Activated naive CD4-positive, alpha-beta T cell treated with anti-CD3 and anti-CD28 coated beads, Interleukin-2, amount 10 ng/mL, durations not matched to agents 7 days and 5 days (primary cell): ENCODE measurements at places on chromosomes 16 and 17.
A peak's percentile ranks its signal among the peaks of the same experiment; 100 is the strongest.

DNA sequence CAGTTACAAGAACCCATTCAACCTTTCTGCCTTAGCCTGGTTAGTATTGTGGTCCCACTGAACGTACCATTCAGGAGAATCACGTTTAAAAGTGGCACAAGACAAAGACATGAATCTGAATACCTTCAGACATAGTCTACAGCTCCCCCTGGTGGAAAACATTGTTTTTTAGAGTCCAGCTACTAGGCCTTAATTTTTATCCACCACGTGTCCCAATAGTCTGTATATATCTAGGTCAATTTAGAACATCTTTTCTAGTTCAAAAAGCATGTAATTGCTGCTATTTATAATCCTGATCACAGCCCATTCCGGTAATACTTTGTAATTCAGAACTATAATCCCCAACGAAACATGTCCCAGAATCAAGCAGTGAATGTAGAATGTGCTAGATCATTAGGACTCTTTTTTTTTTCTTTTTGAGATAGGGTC lies 13.7 kb upstream of the GUCY2D start:
- peak; percentile 62 for DNase-seq

GRCh38 chr16:4696172-4696904 lies 3.0 kb downstream of the NUDT16L1 start:
- DNase-seq: no peak

GRCh38 chr16:7440886-7441400 lies 108.3 kb downstream of the RBFOX1 start:
- no peak for DNase-seq

- peak; percentile 55 for DNase-seq
Observed at GRCh38 chr17:80146121-80147034, 550 bp downstream of the EIF4A3 start.

GRCh38 chr17:35915153-35915964 lies 15.2 kb downstream of the RDM1 start:
- no peak for DNase-seq

- no peak for DNase-seq
Observed at GRCh38 chr16:82830944-82831343, 204.2 kb downstream of the CDH13 start.

DNA sequence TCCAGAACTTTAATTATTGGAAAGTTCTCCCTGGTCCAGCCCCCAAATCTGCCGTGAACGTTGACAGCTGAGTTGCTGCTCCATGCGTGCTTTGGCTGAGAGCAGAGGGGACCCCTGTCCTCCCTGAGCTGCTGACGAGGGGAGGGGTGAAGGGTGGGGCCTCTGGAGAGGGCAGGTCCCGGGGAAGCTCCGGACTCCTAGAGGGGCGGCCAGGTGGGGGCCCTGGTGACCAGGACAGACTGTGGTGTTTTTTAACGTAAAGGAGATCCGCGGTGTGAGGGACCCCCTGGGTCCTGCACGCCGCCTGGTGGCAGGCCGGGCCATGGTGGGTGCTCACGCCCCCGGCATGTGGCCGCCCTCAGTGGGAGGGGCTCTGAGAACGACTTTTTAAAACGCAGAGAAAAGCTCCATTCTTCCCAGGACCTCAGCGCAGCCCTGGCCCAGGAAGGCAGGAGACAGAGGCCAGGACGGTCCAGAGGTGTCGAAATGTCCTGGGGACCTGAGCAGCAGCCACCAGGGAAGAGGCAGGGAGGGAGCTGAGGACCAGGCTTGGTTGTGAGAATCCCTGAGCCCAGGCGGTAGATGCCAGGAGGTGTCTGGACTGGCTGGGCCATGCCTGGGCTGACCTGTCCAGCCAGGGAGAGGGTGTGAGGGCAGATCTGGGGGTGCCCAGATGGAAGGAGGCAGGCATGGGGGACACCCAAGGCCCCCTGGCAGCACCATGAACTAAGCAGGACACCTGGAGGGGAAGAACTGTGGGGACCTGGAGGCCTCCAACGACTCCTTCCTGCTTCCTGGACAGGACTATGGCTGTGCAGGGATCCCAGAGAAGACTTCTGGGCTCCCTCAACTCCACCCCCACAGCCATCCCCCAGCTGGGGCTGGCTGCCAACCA lies at the start of gene MC1R:
MC1R (plus strand) TSS at position 410 of the 895 bp plus-strand sequence; CDS start at position 807, 397 bp downstream.
- no peak for DNase-seq

DNA sequence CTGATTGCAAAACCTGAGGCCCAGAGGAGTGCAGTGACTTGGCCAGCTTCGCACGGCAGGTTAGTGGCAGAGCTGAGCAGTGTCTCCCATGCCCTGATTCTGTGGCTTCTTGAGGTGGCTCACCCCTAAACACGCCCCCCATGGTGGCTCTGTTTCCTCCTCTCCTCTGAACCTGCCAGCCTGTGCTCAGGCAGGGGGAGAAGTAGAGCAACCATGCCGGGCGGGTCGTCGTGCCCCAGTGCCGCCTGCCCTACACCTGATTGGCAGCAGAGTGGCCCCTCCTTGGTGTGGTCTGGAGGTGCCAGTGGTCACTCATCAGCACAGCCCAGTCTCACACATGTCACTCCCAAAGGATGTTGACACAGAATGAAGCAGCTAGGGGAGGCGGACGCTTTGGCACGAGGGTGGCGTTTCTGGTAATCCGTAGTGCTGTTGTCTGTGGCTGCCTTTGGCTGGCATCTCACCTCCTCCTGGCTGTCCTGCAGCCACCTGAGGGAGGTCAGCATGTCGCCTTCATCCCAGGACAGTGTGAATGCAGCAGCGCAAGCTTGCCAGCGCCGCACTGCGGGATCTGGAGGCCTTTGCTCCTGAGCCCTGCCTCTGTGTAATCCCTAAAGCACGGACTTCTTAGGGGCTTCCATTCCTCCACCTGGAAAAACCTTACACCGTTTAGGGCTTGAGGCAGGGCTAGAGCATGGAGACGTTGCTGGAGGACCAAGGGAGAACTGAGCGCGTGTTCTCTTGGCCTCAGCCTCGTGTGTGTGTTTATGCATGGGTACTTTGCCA lies 294.7 kb downstream of the SEC14L1 start:
- DNase-seq: peak; percentile 68

DNA sequence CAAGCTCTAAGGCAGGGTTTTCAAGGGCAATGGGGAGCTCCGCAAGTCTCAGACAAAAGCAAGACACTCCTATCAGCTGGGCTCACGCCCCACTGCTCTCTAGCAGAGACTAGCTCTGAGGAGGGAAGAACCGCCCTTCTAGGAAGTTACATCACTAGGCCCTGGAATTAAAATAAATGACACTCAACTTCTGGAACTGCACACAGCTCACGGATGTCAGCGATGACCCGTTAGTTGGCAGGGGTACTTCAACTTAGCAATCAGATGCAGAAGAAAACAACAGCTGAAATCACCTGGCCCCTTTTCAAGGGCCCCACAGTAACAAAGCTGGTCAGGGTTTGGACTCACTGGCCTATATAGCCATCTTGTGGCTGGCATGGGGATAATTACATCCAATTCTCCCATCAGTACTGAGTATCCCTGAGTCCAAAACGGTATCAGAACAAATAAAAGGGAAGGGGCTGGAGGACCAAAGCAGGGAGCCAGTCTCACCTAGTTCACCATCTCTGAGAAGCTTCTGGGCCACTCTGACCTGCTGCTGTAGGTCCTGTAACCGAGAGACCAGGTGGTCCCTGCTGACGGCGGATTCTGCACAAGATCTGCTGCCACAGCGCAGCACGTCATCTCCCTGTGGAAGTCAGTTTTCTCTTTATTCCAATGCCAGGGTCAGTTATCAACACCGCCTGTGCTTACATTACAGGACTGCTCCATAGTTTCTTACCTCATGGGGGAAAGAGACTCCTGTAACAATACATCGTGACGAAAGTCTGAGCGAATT lies 22.2 kb downstream of the SERPINF1 start:
- DNase-seq: no peak

DNA sequence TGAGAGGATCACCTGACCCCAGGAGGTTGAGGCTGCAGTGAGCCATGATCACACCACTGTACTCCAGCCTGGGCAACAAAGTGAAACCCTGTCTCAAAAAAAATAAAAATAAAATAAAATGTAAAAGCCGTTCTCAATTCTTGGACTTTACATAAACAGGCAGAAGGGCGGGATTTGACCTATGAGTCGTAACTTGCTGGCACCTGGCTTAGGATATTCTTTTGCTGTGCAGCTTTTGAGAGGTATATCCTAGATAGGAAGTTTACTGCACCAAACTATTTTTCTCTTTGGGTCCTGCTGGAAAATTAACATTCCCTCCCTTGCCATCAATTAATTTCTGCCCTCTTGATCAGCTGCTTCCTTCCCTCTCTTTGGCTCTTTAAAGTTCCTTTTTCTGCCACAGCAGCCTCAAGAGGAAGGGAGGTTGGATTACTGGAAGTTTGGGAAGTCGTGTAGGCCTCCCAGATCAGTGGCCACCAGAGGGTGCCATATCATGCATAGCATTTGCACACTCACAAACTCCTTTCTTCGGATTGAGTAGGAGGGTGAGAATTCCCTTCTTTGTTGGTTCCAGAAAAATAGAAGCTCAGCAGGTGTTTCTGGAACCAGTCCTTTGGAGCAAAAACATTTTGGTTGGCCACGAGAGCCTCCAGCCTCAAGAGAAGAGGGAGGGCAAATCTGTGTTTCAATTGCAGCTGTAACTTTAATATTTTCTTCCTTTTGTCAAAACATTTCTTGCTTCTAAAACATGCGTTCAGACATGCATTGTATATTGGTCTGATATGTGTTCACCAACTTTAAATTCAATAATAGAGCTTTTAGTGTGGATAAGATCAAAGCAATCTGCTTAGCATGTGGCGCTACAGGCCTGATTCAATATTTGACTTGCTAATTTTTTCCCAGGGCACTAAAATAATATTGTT lies 147.3 kb downstream of the CCDC182 start:
- peak; percentile 62 for DNase-seq

GRCh38 chr16:68786685-68787418 lies 49.8 kb downstream of the CDH1 start:
- DNase-seq: no peak

- DNase-seq: peak; percentile 35
Observed at GRCh38 chr16:28846933-28847273, 755 bp upstream of the TUFM start.

DNA sequence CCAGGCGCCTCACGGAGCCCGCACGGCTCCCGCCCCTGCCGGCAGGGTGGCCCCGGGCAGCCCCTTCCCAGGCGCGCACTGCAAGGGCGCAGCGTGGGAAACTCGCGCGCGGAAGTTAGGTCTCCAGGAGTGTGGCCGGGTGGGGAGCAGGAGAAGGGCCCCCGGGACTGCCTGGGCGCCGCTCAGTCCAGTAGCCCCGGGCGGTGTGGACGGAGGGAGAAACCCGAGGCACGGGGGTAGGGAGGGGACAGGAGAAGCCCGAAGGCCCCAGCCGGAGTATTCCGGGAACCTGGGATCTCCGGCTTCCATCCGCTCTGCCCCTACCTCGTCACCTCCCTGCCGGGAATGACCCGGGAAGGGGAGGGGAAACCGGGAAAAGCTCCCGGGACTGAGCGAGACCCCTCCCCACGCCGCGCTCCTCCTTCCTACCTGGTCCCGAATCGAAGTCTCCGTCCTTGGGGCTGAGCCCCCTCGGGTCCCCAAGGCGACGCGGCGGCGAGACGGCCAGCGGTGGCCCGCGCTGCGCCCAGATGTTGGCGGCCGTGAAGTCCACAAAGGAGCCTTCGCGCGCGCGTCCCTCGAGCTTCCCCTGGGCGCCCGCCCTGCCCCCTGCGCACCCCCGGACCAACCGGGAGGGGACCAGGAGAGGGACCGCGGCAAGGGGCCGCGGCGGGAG lies 418 bp downstream of the SOCS3 start:
- DNase-seq: no peak

GRCh38 chr16:53588081-53588648 lies 85.2 kb upstream of the AKTIP start:
- no peak for DNase-seq

DNA sequence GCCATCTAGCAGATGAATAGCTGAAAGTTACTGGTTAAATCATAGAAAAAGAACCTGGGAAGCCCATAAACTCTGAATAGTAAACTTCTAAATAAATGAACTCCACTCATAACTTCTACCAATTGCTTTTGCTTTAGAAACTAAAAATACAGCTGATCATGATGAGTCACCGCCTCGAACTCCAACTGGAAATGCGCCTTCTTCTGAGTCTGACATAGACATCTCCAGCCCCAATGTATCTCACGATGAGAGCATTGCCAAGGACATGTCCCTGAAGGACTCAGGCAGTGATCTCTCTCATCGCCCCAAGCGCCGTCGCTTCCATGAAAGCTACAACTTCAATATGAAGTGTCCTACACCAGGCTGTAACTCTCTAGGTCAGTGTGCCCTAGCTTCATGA lies 9.7 kb downstream of the KAT7 start:
- no peak for DNase-seq

DNA sequence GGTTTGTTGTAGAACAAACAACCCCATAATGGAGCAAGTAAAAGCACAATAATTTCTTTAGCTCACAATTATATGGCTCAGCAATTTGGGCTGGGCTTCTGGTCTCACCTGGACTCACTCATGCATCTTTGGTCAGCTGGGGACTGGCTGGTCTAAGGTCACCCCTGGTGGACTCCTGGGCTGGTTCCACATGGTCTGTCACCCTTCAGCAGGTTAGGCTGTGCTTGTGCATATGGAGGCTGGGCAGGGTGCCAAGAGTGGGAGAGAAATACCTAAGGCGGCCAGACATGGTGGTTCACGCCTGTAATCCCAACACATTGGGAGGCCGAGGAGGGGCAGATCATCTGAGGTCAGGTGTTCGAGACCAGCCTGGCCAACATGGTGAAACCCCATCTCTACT lies 27.0 kb upstream of the SMURF2 start:
- no peak for DNase-seq

GRCh38 chr16:154217-155030 lies 2.0 kb downstream of the HBZ start:
- peak; percentile 36 for DNase-seq

DNA sequence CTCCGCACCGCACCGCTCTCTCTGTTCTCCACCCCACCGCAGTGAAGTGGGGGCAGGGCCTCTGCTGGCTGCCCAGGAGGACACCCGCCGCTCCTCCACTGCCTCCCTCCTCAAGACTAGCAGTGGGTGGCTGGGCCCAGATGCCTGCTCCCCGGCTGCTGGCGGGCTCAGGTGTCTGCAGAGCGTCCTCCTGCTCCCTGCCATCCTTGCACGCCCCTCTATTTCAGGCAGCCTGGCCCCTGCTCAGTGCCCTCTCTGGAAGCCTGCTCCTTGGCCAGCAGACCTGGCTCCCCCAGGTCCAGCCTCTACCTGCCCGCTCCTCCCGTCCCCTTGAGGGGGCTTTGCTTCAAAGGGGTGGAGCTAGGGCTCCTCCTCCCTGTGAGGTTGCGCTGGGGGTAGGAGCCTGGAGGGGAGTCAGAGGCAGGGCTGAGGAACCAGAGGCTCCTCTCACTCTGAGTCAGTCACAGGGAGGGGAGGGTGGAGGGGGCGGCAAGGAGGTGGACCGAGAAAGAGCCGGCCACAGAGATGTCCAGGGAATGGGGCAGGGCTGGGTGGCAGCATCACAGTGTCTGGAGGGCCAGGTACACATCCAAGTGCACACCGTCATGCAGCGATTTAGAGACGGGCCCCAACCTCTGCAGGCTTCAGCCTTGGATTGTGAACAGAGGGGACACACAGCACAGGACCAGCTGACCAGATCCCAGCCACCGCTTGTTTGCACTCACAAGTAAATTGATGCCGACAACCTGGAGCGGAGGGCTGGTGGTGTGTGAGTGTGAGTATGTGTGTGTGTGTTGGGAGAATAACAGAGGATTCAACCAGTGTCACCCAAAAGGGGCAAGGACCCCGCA lies 9.8 kb upstream of the TMEM92 start:
- peak; percentile 8 for DNase-seq
